ENCODE measurements at places on chromosomes 13 and 19.

DNA sequence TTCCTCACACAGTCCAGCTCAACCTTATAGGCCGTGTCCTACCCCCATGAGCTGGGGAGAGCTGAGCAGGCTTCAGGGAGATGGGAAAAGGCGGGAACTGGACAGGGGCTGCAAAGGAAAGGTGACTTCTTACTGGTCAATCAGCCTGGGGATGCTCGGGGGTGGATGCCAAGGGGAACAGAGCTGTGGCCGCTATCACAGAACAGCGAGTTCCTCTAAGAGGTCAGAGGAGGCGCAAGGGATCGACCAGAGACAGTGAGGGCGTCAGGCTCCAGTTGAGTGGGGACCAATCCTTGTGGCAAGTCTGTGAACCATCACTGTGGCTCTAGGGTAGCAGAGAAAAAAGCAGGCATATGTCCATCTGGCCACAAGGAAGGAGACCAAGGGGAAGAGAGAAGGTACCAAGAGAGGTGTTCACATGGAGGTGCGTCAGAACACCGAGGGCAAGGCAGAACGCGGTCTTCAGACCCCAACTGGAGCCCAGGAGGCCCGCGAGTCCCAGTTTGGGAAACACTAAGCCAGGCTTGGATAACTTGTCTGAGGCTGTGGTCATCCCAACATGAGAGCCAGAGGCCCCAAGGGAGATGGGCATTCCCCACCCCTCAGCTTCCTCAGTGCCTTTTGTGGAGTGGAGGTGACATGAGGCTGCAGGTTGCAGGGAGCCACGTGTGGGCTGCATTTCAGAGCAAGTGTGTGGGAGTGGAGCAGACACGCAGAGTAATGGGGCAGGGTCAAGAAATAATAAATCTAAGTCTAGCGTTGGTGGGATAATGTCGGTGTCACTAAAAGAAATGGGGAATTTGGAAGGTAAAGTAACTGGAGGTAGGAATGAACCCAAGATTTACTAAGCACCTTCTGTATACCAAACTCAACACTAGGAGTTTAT, 3.9 kb downstream of the F10 start:
- no peak for DNase-seq

DNA sequence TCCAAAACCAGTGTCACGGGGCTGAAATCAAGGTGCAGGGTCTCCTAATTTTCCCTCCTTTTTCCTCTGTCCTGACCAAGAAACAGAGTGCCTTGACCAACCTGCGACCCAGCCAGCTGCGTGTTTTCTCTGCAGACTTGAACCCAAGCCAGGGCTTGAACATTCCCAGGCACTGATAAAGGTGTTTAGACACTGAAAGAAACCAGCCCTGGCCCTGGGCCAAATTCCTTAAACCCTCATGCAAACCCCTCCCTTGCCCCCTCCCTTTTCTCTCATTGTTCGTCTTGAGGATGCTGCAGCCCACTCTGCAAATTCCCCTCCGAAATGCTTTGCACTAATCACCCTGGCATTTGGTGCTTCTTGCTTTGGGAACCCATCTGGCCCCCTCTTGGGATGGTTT, 9.5 kb upstream of the FFAR2 start:
- DNase-seq, result no peak

GRCh38 chr19:3227054-3227626, 2.7 kb downstream of the CELF5 start:
- no peak for DNase-seq

DNA sequence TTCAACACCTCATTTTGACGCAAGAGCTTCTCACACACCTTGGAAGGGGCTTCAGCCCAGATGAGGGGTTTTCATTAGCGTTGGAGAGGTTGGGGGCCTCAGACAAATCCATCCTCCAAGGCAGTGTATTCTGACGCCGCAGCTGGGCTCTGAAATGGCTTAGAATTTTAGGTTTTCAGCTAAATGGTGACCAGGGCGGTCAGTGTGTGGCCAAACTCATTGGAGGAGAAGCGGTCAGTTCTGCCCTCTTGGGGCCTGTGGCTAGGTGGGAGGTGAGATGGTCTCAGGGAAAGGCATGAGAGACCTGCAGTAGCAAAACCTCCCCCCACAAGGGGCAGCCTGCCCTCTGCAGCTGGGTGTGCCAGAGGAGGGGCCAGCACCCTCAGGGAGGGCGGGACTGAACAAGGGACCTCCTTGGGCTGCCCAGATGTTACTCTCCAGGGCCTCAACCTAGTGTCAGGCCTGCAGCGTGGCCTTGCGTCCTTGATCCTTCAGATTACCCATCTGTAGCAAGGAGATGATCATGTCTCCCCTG, 155.8 kb downstream of the URI1 start:
- DNase-seq, result no peak

DNA sequence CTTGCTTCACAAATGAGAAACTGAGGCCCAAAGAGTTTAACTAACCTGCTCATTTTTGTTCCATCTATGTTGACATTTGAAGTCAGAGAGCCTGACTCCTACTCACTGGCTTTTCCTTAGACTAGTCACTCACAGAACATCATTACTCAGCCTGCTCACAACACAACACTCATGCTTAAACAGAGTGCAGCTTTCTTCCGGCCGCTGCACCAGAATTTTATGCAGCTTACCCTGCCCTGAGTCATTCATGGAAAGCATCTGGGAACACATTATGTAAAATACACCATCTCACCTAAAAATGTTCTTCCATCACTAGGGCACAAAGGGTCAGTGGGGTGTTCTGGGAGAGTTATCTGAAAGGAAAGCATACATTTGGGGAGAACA, 303.4 kb downstream of the SPRY2 start:
- no peak for DNase-seq
